ENCODE measurements at places on chromosomes 2 and 18.

DNA sequence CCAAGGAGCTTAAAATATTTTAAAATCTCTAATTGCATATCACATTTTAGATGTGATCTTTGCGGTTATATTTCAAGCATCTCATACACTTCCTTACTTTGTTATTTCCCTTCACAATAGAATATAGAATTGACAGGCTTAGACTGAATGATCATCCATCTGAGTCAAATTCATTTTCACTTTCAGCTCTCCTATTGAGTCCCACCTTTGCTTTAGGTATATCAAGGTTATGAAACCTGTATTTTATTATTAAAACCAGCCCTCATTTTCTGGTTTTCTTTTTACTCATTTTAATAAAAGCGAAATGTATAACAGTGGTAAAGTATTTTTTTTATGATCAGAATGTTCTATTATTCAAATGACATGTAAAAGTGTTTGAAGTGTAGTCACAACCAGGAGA, 162.9 kb upstream of the KYNU start:
- H3K36me3 ChIP-seq = no peaks in the 10 kb centered on the region
- peaks cover 24% of the 10 kb centered on the region for H3K4me1 ChIP-seq
- no peaks in the 10 kb centered on the region for H3K27me3 ChIP-seq
- no peak for DNase-seq
- H3K4me3 ChIP-seq = no peak overlapping the region

DNA sequence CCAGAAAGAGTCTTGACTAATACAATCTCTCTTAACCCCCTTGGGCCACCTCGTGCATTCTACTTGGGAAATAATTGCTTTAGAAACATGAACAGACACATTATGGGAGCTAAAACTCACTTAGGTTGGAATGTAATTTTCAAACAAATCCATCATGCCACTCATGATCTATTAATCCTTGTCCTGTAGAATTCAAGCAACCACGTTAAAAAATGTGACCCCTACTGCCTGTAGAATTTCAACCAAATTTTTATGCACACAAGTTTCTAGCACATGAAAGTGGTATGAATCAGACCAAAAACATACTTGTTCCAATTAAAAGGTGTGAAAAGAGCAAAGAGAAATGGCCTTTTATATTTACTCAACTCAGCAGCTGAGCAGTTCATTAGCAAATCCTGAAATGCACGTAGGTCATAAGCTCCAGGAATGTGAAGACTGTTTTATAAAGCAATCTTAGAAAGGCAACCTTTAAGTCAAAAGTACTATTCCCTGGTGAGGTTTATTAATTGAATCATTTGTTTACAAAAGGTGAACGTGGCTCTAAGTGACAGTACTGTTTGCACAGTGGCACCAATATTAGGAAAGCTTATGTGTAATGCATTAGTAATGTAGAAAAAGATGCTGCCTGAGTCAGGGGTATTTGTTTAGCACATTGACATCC, 459.4 kb upstream of the UBE2E3 start:
- H3K4me1 ChIP-seq = peaks cover 31% of the 10 kb centered on the region
- no peaks in the 10 kb centered on the region for H3K27me3 ChIP-seq
- no peak for DNase-seq
- H3K27ac ChIP-seq = no peak overlapping the region
- H3K36me3 ChIP-seq = no peaks in the 10 kb centered on the region
- H3K4me3 ChIP-seq = no peak overlapping the region

DNA sequence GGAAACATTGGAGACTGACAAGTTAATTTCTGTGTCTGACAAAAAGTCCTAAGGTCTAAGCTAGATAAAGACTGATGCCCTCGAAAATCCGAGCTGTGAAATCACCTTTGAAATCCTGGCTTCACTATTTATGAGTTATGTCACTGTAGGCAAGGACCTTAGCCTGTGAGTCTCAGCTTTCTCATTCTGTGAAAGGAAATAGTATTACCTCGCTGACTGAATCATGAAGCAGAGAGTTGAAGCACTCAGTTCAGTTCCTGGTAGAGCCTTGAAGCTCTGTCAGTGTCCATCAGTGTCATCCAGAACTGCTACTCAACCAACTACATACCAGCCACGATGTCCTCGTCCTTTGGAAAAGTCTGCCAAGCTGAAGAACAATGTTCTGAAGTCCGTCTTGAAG, 1025.6 kb upstream of the GYPC start:
- H3K27ac ChIP-seq = no peak overlapping the region
- H3K4me3 ChIP-seq = no peak overlapping the region
- H3K36me3 ChIP-seq = peaks cover 53% of the 10 kb centered on the region
- DNase-seq = no peak
- H3K27me3 ChIP-seq = no peaks in the 10 kb centered on the region

- no peak overlapping the region for H3K4me3 ChIP-seq
- H3K4me1 ChIP-seq = peaks cover 27% of the 10 kb centered on the region
- no peaks in the 10 kb centered on the region for H3K27me3 ChIP-seq
- DNase-seq = no peak
- H3K27ac ChIP-seq = no peak overlapping the region
Observed at GRCh38 chr2:173101687-173102086, 26.0 kb downstream of the MAP3K20 start.

- no peak overlapping the region for H3K4me3 ChIP-seq
- no peaks in the 10 kb centered on the region for H3K27me3 ChIP-seq
- H3K4me1 ChIP-seq = 0 out of 2 replicates have a peak, but pooled peaks cover 3% of the 10 kb centered on the region
- no peak for DNase-seq
- H3K36me3 ChIP-seq = no peaks in the 10 kb centered on the region
- no peak overlapping the region for H3K27ac ChIP-seq
Observed at GRCh38 chr2:82314836-82315472, 2010.4 kb upstream of the LRRTM1 start.

GRCh38 chr18:63192885-63193349, 126.7 kb downstream of the BCL2 start:
- no peak overlapping the region for H3K27ac ChIP-seq
- H3K4me3 ChIP-seq = no peak overlapping the region
- no peak for DNase-seq
- peaks cover 3% of the 10 kb centered on the region for H3K4me1 ChIP-seq
- no peaks in the 10 kb centered on the region for H3K36me3 ChIP-seq

DNA sequence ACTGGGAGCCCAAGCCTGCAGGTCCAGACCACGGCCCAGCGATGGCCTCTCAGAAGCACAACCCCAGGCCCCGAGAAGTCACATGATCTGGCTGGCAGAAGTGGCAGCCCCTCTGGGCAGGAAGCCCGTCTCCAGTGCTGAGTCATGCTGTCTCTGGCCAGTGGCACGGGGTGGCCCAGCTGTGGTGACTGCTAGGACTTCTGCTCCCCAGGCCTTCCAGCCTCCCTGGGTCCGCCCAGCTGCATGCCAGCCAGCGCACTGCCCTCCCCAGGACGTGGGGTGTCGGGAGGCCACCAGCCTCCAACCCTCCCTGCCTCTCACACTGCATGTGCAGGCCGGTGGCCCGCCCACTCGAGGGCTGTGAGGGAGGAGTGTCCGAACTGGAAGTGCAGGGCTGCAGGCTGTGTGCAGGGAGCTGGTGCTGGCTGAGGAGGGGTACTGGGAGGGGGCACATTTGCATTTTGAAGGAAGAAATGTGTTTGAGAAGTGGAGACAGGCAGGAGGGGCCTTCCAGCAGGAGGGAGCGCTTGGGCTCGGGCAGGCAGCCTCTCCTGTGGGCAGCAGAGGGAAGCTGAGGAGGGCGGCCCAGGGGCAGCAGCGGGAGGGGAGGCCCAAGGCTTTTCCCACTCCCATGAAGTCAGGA, 17.0 kb upstream of the HPCAL1 start:
- H3K36me3 ChIP-seq = no peaks in the 10 kb centered on the region
- no peak overlapping the region for H3K4me3 ChIP-seq
- DNase-seq = no peak

GRCh38 chr2:137675584-137676327, 288.5 kb upstream of the HNMT start:
- no peak overlapping the region for H3K4me3 ChIP-seq
- H3K36me3 ChIP-seq = no peaks in the 10 kb centered on the region
- H3K27ac ChIP-seq = no peak overlapping the region
- DNase-seq = no peak
- peaks cover 3% of the 10 kb centered on the region for H3K4me1 ChIP-seq
- H3K27me3 ChIP-seq = no peaks in the 10 kb centered on the region

- H3K36me3 ChIP-seq = peaks cover 19% of the 10 kb centered on the region
- no peak overlapping the region for H3K4me3 ChIP-seq
- no peaks in the 10 kb centered on the region for H3K4me1 ChIP-seq
- DNase-seq = no peak
- no peaks in the 10 kb centered on the region for H3K27me3 ChIP-seq
- H3K27ac ChIP-seq = no peak overlapping the region
Observed at GRCh38 chr2:73836141-73836943, 7.6 kb downstream of the STAMBP start.

- H3K36me3 ChIP-seq = no peaks in the 10 kb centered on the region
- H3K4me3 ChIP-seq = no peak overlapping the region
- no peaks in the 10 kb centered on the region for H3K4me1 ChIP-seq
- no peak for DNase-seq
- H3K27ac ChIP-seq = no peak overlapping the region
Observed at GRCh38 chr2:237011206-237011795, 74.4 kb upstream of the COPS8 start.

- no peaks in the 10 kb centered on the region for H3K36me3 ChIP-seq
- H3K4me3 ChIP-seq = no peak overlapping the region
- no peak overlapping the region for H3K27ac ChIP-seq
- no peaks in the 10 kb centered on the region for H3K27me3 ChIP-seq
- no peak for DNase-seq
Observed at GRCh38 chr18:63152096-63152495, 167.5 kb downstream of the BCL2 start.

- H3K4me3 ChIP-seq = no peak overlapping the region
- no peaks in the 10 kb centered on the region for H3K27me3 ChIP-seq
- H3K4me1 ChIP-seq = no peaks in the 10 kb centered on the region
- no peaks in the 10 kb centered on the region for H3K36me3 ChIP-seq
- no peak for DNase-seq
Observed at GRCh38 chr2:100793220-100793619, 26.7 kb upstream of the NPAS2 start.

GRCh38 chr18:75215663-75216062, 5.1 kb downstream of the TSHZ1 start:
- peaks cover 30% of the 10 kb centered on the region for H3K4me1 ChIP-seq
- no peak overlapping the region for H3K4me3 ChIP-seq
- H3K36me3 ChIP-seq = no peaks in the 10 kb centered on the region

DNA sequence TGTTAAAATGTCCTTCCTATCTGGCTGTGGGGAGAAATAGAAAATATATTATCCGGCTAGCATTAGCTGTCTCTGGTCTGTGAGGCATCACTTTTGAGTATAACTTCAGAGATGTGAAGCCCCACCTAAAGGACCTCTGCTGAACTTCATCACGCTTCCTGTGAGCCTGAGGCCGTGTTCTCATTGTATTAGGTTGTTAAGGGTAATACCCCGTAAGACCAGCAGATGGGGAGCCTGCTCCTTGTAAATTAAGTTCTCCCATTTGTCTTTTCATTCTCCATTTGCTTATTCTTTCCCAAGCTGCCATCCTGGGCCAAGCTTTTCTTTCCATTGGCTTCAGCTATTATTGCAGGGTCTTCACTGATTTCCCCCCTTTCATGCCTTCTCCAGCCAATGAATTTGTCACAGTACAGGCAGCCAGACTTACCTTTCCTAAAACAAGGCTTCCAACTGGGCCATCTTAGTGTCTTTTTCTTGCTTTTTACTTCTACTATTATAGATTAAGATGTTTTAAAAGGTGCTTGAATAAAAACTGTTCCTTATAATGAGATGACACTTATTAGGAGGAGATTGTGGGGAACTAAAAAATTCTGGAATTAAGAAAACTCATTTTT, 12.4 kb downstream of the NIF3L1 start:
- peaks cover 60% of the 10 kb centered on the region for H3K36me3 ChIP-seq
- H3K27ac ChIP-seq = peak overlapping the region; percentile 64
- no peaks in the 10 kb centered on the region for H3K27me3 ChIP-seq
- DNase-seq = peak; percentile 61
- no peaks in the 10 kb centered on the region for H3K4me1 ChIP-seq

DNA sequence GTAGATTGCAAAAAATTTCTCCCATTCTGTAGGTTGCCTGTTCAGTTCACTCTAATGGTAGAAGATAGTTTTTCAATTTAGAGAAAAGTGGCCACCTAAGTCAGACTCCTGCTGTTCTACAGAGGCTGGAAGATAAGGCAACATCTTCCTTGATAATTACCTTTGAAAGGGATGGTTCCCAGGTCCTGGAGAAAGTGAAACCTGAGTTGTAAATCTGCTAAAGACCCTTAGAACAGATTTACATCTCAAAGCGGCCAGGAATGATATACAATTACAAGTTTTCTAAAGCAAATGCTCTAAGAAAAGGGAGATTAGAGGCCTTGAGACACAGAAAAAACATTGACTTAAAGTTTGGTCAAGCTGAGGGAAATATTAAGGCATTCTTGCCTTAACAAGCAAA, 1350.2 kb upstream of the FAM98A start:
- no peak for DNase-seq
- H3K4me3 ChIP-seq = no peak overlapping the region
- peaks cover 12% of the 10 kb centered on the region for H3K4me1 ChIP-seq
- peaks cover 31% of the 10 kb centered on the region for H3K27me3 ChIP-seq
- no peak overlapping the region for H3K27ac ChIP-seq
- peaks cover 17% of the 10 kb centered on the region for H3K36me3 ChIP-seq

DNA sequence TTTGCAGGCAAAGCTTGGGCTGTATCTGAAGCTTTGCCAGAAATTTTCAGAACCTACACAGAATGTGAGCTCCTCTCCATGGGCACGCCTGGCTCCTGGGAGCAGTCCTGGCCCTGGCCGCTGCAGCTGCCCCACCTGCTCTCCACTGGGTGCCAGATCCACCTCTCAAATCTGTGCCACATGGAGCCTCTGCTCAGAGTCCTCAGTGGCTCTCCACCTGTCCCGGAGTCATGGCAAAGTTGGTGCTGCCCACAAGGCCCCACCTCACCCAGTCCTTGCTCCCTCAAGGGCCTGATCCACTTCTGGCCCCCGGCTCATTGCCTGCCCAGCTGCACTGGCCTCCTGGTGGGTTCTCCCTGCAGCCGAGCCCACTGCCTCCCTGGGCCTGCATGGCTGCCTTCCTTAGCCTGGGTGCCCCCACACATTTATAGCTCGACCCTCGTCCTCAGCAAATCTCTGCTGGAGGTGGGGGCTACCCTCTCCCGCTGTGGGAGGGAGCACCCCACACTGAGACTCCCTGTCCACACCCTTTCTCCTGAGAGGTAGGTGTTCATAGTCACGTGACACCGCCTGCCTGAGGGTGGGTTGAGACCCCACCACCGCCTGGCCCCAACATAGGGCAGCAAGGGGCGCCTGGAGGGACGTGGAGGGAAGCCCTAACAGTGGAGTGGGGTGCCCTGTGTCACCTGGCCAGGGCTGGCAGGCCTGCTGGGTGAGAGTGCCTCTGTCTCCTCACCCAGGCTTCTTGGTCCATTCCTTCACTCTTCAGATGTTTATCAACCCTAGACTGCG, 224.1 kb downstream of the SH3RF3 start:
- DNase-seq = no peak
- no peaks in the 10 kb centered on the region for H3K27me3 ChIP-seq
- no peak overlapping the region for H3K27ac ChIP-seq
- H3K4me1 ChIP-seq = peaks cover 9% of the 10 kb centered on the region

All from WTC11 (cell line).